ENCODE measurements at places on chromosomes 11 and 22. TPM values are rescaled to one million over a fixed set of nuclear protein-coding genes. Genes with fewer than 3 reads are reported as not detected.

EHF gene
- 206 TPM for total RNA-seq

SYT12 gene
- total RNA-seq = not detected

CATSPERZ gene
- total RNA-seq = 20.9 TPM

BAD gene
- total RNA-seq = 93.9 TPM

SLC22A25 gene
- total RNA-seq = not detected

FOLR3 gene
- total RNA-seq = not detected

MIOX gene
- not detected for total RNA-seq

SYCE3 gene
- not detected for total RNA-seq

AHNAK gene
- 561 TPM for total RNA-seq

TCF20 gene
- total RNA-seq = 43.7 TPM

DENND6B gene
- total RNA-seq = 4.9 TPM

OR5B2 gene
- total RNA-seq = not detected

SHANK2 gene
- total RNA-seq = 30.8 TPM

OR8K3 gene
- total RNA-seq = not detected

UPK2 gene
- not detected for total RNA-seq
